ENCODE measurements at places on chromosomes 3 and 15. TPM values are rescaled to one million over a fixed set of nuclear protein-coding genes. Genes with fewer than 3 reads are reported as not detected.
A peak's percentile ranks its signal among the peaks of the same experiment; 100 is the strongest.

The TMEM108 gene
- not detected for total RNA-seq

- DNase-seq, result no peak
These were observed 61.0 kb upstream of the SLC24A5 start for GRCh38 chr15:48059791-48060190.

DNA sequence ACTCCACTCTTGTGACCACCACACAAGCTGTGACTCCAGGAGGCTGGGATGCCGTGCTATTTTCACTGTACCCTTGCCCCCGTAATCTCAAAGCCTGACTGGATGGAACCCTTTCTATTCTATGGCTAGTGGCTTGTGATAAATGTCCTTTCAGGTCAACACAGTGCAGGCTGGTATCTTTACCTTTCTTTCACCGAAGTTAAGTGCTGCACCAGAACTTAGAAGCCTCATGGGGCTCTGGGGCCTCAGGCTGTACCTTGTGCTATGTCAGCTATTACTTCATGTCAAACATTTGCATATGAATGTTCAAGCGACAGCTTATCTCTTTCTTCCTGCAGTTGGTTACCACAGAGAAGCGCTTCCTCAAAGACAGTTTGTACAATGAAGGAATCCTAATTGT, 66.8 kb downstream of the RPL39L start:
- DNase-seq, result no peak

GRCh38 chr15:72925661-72926060, 126.6 kb upstream of the NEO1 start:
- no peak for DNase-seq

The CCDC54 gene
- not detected for total RNA-seq

GRCh38 chr3:12148183-12148940, 10.3 kb downstream of the TIMP4 start:
- peak; percentile 71 for DNase-seq

DNA sequence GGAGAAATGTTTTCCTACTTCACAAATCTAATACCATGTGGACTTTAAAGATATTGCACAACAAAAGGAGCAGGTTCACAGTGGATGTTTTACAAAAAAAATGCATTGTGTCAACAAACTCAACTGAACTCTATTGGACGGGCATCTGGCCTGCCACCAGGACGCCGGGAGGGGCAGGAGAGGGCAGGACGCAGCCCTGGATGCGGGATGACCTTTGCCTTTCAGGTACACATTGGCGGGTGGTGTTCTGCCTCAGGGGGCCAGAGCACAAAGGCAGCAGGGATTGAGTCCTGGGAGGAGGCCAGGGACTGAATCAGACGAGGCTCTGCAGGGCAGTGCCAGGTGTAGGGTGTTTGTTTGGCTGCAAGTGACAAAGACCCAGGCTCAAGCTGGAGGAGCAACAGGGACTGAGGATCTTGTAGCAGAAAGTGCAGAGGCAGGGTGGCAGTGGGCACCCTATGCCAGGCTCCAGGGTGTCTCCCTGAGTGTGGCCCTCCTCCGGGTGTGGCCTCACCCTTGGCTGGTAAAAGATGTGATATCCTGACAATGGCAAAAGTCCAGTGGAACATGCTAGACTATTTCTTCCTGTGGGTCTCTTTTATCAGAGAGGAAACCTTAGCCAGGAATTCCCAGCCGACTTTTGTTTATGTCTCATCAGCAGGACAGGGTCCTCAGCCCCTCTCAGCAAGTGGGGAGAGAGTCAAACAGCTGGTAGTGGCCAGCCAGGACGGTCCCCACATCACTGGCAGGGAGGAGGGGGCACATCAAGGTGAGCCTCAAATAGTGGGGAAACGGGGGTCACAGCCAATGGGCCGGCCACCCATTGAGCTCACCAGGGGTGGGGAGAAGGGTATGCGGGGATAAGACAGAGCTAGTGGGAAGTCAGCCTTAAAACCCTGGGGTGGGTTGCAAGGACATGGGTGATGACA, 29.7 kb upstream of the KLF13 start:
- DNase-seq, result peak; percentile 88

The NLGN1 gene
- total RNA-seq, result not detected

The C2CD4A gene
- not detected for total RNA-seq

All from MCF 10A (cell line).